GM12865 (cell line): ENCODE measurements at places on chromosomes 16 and 17.

DNA sequence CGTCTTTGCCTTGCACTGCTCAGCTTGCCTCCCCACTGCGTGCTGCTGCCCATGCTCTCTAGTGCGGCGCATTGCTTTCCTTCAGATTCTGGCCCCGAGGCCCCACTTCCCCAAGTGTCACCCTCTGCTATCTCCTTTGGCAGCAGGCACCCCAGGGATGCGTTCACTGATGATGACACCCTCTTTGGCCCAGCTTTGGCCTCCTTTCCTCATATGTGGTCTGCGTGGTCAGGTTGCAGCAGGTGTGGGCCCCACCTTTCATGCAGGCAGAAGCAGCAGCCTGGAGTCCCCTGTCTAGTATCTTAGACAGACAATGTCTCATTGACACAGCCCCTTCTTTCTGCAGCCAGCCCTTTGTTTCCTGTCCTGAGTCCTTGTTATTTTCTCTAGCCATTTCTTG lies 4.8 kb upstream of the CCL3 start:
- DNase-seq = peak; percentile 30

GRCh38 chr17:29645515-29646051 lies 22.9 kb upstream of the CORO6 start:
- no peak for DNase-seq

DNA sequence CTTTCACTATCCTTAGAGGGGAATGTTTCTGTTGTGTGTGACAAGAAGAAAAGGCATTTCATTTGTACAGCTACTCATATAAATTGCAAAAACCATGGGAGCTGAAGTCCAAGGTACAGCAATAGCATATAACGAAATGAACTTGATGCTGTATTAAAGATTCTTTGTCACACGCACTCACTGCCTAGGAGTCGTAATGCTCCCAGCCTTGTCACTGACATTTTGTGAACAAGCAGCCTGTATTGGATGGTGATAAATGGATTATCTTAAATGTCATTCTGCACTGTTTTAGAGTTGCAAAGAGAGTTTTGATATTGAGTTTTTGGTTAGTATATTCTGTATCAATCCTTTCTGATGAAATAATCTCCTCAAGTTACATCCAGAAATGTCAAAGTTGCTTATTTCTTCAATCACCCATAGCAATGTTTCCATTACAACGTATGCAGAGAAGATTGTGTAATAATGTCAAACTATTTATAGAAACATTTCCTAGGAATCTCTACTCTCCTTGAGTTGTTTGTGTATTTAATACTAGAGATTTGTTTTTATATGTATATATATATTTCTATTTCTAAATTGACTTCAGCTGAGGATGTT lies 270.6 kb downstream of the FTO start:
- DNase-seq = no peak

GRCh38 chr17:1583556-1583955 lies 21.0 kb upstream of the PITPNA start:
- DNase-seq = no peak

- no peak for DNase-seq
Observed at GRCh38 chr17:40618754-40619625, 28.6 kb downstream of the SMARCE1 start.

- DNase-seq = no peak
Observed at GRCh38 chr17:8986295-8986694, 20.8 kb upstream of the PIK3R5 start.

DNA sequence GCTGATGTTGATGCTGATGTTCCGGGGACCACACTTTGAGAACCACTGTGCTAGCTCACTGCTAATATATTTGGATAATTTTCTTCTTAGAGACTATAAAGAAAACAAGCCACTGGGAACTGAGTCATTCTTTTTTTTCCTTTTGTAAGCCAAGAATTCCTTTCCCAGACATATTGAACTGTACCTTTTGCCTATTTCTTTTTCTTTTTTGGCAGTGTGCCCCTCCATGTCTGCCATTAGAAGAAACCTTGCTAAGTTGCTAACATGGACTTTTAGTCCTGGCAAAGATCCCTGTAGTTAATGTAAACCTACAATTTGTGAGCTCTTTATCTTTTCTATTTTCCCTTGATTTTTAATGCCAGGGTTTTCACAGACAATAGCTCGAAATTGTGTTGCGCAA lies 17.3 kb upstream of the ERCC4 start:
- no peak for DNase-seq

DNA sequence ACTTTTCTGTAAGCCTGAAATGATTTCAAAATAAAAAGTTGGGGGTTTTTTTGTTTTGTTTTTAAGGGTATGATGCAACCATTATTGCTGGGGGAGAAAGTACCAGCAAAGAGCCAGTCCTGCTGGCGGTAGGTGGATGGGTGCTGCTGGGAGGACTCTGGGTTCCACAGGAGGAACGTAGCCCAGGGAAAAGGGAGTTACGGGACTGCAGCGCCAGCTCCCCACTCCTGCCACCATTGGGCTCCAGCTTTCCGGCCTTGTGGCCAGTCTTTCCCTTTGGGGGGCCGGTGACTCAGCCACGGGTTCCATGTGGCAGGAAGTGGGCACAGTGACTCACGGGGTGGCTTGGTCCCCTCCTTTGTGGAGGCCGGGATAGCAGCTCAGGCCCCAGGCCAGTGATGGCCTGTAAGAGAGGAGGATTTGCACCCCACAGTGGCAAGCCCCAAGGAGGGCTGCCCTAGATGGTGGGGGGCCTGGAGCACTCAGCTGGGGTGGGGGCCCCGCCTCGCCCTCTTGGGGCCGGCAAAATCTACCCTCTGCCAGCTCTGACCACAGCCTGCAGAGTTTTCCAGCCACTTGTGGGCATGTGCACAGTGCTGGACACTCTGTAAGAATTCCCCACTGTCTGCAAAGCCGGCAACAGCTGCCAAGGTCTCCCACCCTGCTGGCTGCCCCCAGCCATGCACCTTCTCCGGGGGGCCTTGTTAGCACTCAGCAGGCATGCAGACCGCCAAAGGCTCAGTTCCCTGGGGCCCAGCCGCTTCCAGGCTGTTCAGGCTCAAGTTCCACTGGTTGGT lies 30.4 kb downstream of the SOCS3 start:
- DNase-seq = no peak

- peak; percentile 37 for DNase-seq
Observed at GRCh38 chr16:88920618-88921590, 54.4 kb upstream of the PABPN1L start.

DNA sequence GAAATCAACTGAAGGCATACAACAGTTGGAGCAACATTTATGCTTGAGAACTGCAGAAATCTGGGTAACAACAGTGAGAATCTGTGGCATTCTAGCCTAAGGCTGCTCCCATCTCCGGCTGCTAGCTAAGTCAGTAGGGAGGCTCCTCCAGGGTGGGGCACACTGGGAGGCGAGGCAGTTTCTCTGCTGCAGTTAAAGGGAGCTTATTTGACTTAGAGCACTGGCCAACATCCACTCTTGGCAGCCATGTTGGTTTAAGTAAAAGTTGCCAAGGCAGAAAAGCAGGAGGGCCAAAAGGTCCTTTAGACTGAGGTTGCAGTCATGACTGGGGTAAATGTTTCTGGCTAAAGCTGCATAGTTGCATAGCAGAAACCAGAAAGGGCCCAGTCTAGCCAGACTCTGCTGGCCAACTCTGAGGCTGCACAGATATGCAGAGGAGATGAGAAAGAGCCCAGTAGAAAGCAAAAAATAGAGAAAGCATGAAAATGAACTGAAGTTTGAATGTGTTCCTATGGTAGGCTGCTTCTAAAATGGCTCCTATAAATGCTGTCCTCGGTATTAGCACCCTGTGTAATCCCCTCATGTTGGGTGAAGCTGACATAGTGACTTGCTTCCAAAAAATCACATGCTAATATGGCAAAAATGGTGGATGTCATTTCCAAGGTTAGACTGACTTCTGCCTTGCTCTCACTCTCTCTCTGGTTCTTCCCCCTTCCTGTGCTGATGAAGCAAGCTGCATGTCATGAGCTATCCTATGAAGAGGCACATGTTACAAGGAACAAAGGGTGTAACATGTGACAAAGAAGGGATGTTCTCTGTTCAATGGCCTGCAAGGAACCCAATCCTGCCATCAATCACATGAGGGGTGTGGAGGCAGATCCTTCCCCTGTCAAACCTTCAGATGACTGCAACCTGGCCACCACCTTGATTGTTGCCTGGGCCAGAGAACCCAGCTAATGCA lies 3.7 kb upstream of the C16orf78 start:
- DNase-seq = no peak

- DNase-seq = peak; percentile 11
Observed at GRCh38 chr17:2954898-2955445, 108.4 kb downstream of the OR1D5 start.

DNA sequence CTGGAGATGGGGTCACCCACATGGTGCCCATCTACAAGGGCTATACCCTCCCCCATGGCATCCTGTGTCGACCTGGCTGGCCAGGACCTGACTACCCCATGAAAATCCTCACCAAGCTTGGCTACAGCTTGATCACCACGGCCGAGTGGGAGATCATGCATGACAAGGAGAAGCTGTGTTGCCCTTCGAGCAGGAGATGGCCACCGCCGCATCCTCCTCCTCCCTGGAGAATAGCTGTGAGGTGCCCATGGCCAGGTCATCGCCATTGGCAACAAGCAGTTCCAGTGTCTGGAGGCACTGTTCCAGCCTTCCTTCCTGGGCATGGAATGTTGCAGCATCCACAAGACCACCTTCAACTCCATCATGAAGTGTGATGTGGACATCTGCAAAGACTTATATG lies 5.3 kb upstream of the FLCN start:
- no peak for DNase-seq

- DNase-seq = no peak
Observed at GRCh38 chr16:81655469-81656162, 123.5 kb upstream of the PLCG2 start.

GRCh38 chr17:72539981-72540897 lies 419.4 kb downstream of the SOX9 start:
- peak; percentile 80 for DNase-seq

DNA sequence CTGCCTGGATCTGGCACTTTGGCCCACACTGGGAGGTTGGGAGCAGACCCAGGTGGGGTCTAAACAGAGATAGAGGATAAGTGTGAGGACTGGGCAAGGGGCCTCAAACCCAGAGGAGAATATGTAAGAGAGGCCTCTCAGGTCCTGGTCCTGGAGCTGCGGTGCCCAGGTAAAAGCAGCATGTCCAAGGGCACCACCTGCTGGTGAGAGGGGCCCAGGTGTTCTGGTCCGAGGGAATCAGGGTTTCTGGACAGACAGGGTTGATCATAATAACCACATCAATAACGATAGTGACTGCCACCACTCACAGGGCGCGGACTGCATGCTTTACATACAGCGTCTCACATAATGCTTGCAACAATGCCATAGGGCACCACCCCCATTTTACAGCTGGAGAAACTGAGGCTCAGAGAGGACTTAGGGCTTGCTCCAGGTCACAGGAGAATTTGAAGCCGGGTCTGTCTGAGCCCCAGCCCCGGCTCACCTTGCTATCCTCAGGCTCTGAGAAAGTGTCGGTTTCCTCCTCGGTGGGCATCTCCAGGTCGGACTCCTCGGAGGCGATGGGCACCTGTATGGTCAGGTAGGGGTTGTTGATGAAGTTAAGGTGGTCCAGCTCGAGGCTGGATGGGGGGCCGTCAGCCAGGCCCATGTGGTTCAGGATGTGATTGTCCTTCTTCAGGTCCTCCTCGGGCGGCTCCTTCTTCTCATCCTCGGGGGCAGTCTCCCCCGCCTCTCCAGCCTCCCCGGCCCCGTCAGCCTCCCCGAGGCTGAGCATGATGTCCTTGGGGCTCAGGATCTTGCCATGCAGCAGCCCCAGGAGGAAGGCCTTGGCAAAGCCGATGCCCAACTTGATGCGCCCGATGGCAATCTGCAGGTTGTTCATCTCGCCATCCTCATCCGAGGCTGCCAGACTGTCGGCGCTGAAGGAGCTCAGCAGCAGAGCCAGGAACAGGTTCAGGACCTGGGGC lies 19.1 kb upstream of the CD79B start:
- peak; percentile 77 for DNase-seq

DNA sequence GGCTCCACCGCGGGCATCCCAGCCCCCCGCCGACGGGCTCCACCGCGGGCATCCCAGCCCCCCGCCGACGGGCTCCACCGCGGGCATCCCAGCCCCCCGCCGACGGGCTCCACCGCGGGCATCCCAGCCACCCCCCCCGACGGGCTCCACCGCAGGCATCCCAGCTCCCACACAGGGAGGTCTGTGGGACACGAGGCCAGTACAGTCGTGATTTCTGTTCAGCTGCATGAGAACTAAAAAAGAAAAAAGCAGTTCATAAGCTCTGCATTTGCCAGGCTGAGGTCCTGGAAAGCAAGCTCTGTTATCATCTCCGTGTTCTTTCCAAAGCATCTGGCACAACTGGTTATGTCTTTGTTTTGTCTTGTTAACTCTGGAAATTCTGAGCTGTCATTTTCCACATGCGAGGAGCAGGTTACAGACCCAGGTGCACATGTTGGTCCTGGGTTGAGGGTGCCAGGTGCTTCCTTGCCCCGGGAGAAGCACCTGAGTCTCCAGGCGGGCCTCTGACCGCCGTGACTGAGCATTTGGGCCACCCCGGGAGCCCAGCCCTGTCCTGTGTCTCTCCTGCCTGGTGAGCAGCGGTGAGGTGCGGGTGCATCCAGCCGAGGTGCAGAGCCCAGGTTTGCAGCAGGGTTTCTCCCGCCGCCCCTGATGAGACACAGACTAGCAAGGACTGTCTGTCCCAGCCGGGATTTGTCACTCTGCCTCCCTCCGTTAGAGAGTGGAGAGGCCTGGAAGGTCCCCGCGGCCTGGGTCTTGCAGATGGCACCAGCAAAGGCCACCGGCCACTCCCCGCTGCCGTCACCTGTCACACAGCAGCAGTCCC lies 9.9 kb upstream of the WFIKKN1 start:
- DNase-seq = no peak

DNA sequence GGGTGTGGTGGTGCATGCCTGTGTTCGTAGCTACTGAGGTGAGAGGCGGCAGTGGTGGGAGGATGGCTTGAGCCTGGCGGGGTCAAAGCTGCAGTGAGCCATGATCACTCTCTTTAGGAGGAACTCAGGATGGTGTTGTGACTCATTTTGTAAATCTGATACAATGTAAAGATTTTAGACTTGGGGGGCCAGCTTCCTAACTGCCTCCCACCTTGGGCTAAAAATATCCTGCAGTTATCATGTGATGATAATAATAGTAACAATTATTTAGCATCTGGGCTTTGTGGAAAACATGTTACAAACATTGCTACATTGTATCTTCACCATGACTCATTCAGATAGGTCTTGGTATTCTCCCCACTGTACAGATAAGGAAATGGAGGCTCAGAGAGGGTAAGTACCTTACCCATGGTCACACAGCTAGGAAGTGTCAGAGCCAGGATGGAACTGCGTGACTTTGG lies 7.4 kb downstream of the CTNS start:
- no peak for DNase-seq
